ENCODE measurements at places on chromosomes 16 and 17.

DNA sequence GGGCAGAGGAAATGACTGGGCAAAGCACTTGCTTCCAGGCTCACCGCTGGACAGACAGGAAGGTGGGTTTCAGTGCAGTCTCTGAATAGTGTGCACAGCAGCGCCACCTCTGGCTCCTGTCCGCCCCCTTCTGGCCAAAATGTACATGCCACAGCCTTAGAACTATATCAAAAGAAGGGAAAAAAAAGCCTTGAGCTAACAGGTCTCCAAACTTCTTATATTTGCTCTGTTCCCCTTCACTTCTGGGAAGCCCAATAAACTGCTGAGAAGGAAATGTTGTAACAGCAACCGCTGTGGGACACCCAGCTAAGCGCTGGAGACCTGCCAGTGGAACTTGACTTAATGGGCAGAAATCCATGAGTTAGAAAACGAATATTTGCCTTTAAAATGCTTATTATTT, 17.5 kb downstream of the COG7 start:
- DNase-seq = peak; percentile 78

DNA sequence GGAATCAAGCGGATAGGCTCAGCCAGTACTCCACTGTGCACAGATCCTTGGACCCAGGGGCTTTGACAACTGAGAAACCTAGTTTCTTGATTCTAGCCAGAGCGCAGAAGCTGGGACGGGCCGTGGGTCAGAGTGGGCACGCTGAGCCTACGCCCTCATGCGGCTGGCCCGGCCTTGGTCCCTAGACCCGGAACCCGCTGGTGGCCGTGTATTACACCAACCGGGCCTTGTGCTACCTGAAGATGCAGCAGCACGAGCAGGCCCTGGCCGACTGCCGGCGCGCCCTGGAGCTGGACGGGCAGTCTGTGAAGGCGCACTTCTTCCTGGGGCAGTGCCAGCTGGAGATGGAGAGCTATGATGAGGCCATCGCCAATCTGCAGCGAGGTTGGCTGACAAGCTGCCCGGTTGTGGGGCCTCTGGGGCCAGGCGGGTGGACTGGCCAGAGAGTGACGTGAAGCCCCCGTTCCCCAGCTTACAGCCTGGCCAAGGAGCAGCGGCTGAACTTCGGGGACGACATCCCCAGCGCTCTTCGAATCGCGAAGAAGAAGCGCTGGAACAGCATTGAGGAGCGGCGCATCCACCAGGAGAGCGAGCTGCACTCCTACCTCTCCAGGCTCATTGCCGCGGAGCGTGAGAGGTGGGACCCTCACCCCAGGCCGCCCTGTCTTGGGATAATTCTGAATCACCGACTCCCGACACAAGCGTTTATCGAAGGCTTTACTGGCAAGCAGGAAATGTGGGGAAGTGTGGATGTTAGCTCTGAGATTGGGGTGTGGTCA, 946 bp downstream of the STUB1 start:
- DNase-seq = peak; percentile 46

GRCh38 chr16:1067629-1068028, 4.9 kb upstream of the SSTR5 start:
- DNase-seq = no peak

DNA sequence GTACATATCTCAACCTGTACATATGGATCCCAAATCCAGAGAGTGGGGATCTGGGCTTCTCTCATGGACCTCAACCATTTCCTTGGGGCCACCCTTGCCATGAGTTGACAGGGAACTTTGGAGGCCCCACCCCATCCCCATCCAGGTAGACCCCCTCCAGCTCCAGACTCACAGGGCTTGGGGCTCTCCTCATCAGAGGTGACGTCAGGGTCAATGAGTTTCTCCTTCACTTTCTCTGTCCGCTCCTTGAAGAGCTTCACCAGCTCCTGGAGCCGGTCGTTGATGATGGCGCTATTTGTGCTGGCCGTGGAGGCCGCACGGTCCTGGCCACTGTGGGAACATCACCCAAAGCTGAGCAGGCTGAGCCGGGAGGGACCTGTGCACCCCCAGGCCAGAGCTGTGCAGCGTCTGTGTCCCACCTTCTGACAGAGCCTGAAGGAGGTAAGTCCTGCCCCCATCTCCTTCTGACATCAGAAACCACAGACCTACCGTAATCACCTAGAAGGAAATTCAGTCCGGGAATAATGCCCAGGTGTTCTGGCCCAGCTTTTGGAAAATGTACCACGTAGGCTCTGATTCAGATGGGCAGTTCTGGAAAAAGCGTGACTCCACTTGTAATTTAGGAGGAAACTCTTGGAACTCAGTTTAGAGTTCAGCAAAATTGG, 50.6 kb downstream of the CNGB1 start:
- DNase-seq = no peak

GRCh38 chr17:16432017-16432416, 16.6 kb downstream of the TRPV2 start:
- no peak for DNase-seq

GRCh38 chr17:29582254-29582765, 7.1 kb downstream of the GIT1 start:
- no peak for DNase-seq

DNA sequence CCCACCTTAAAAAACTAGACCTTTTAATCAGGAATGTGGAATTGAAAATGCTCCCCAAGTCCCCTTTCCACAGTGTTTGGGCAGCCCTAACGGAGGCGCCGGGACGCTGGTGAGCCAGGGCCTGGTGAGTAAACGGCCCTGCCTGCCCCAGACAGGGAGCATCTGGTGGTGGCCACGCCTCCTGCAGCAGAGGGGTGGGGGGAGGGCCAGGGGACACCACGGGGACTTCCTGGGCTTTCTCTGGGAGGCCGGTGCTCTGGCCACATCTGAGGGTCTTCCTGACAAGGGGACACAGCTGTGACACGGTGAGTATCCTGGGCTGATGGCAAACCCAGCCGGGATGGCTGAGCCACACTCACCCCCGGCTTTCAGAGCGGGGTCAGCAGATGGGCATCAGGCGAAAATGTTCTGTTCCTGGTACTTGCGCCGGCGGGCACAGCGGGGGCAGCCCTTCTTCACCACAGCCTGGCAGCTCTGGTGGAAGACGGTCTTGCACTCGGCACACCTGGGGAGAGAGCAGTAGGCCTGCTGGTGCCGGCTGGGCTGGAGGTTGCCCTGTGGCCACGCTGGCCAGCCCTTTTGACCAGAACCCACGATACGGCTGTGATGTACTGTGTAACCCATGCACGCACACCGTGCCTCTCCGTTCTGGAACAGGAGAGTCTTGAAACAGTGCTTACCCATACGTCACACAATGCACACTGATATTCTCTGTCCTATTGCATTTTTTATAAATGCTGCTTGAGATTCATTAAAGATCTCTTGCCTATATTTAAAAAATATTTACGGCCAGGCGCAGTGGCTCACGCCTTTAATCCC, 5.0 kb upstream of the ARHGAP27 start:
- no peak for DNase-seq
